ENCODE measurements at places on chromosomes 4 and X.
A peak's percentile ranks its signal among the peaks of the same experiment; 100 is the strongest.

DNA sequence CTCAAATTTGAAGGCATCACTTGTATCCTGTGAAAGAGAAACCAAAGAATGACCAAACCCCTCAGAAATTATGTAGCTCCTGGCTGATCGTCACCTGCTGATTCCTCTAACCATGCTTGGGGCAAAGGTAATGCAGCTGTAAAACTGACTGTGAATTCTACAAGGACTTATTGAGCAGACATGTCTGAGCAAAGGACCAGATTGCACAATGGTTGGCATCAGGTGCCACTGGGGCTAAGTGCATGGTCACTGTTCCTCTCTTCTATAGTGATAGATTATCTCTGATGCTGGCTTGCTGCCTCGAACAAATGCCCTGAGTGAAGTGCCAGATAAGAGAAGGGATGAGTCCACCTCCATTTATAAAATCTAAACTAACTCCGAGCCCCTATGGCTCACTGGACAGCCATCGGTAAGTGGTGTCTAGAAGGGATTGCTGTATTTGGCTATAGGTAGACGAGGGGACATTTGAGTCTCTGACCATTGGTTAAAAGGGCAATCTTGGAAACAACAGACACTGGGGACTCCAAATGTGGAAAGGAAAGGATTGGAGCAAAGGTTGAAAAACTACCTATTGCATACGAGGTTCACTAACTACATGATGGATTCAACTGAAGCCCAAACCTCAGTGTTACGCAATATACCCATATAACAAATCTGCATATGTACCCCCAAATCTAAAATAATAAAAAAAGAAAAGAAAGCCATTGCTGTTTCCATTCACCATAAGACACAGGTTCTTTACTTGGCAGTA, 110.7 kb upstream of the IGSF1 start:
- no peak for DNase-seq

DNA sequence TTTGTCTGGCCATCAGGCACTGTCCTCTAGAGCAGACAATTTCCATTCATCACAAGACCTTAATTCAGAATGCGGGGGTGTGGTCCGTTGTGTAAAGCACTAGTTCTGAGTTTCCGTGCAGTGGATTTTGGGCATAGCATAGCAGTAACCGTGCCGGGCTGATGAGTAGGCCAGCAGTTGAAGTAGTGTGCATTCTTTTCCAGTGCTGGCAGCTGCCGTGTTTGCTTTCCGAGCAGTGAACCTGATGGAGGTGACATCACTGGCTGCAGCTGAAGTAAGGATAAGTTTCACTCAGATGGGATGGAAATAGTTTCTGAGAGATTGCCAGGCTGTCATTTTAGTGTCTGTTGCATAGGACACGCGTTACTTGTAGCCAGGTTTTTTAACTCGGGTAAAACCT, 107.0 kb upstream of the STIM2 start:
- DNase-seq: peak; percentile 64

DNA sequence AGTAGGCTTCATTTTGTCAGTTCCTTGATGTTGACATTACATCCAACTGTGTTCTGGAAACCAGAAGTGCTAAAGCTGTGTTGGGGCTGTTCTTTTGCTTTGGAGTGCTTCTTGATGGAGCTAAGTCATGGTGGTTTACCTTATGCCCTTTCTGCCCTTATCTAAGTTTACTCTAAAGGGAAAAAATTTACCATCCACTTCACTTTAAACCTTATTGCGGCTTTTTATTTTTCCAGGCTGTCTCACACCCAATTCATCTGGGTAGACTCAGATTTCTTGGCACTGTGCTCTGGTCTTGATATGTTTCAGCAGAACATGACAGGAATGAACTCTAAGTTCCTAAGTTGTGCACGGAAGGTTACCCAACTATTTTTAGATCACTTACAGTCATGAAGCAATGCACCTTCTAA, 104.7 kb upstream of the TTC29 start:
- peak; percentile 82 for DNase-seq

- no peak for DNase-seq
These were observed 94.3 kb downstream of the FAM193A start for GRCh38 chr4:2630556-2631273.

DNA sequence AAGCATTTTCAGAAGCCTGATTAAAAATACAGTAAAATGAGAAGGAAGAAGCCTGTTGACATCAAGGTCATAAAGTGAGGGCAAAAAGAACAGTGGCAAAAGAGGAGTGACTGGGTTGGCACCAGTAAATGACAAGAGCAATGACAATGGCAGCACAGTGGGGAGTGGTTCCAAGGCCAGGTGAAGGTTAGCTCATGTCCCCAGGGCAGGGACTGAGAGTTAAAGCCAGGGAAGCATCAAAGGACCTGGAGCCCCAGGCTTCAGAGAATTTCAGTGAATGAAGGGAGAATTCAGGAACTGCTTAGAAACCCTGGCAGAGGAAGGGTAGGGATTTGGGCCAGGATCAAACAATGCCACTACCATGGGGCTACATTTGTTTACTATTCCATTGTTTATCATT, 8.8 kb upstream of the PIGA start:
- no peak for DNase-seq

GRCh38 chr4:150123796-150124677, 45.8 kb downstream of the DCLK2 start:
- no peak for DNase-seq

DNA sequence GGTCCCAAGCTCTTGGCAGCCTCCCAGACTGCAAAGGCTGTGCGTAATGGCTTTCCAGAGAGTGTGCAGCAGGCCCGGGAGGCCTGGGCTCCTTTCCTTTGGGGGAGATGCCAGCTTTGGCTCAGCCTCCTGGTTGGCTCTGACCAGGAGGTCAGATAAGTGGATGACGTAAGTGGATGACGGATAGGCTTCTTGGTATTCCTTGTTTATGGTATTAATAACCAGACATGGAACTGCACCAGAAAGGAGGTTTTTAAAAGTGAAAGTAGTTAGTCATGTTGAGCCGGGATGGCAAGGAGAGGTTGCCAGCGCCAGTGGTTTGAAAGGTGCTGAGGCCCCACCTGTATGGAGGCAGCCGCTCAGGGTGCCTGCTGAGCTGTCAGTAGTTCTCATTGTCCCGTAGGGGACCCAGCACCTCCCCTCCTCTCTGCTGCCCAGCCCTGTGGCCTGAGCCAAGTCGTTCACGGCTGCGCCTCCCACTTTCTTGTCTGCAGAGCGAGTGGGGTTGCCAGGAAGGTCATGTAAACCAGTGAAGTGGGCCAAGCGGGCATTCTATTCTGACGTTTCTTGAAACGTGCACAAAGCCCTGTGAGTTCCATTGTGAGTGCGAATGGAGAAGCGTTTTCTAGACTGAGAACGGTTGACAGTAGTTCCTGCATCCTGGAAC, 28.7 kb upstream of the STOX2 start:
- DNase-seq: peak; percentile 31

DNA sequence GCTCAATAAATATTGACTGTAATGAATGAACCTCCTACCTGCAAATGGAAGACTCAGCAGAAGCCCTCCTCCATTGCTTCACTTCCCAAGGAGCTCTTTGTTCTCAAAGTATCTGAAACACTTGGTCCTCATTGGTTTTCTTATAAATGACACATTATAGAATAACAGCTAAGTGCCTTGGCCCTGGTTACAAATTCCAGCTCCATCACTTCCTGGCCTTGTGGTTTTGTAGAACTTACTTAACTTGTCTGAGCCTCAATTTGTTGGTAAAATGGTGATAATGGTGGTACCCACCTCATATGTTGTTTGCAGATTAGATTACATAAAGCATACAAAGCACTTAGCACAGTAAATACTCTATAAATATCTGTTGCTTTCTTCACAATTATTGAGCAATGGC, 25.2 kb upstream of the SMIM20 start:
- peak; percentile 24 for DNase-seq

DNA sequence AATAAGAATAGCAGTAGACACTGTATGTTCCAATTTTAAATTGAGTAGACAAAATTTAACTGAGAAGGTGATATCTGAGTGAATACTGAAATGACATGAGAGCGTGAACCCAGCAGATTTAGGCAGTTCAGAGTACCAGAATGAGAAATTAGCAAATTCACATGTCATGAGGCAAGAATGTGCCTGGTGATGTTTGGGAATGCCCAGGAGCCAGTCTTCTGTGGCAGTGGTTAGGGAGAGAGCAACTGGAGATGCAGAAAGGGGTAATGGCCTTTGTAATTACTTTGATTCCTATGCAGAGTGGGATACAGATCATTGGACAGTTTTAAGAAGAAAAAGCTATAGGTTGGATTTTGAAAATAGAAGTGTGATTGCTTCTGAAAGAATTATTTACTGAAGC, 621.9 kb downstream of the TECRL start:
- no peak for DNase-seq

DNA sequence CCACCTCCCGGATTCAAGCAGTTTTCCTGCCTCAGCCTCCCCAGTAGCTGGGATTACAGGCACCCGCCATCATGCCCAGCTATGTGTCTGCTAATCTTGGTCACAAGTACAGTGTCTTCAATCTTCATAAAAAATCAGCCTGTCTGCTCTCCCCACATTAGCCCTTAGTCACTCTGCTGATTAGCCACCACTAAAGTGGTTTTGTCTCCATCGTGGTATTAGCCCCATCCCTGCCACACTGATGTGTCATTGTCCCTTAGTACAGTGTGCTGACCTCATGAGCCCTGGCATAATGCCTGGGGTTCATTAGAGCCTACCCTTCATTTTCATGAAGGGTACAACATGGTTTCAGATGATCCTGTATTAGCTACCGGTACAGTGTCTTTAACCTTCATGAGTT, 49.9 kb downstream of the ZNF157 start:
- no peak for DNase-seq

GRCh38 chrX:131288738-131289511, at the start of gene IGSF1:
Gene IGSF1, minus strand, starts transcription at chrX:131289306. Its CDS starts 2,632 bp downstream, at chrX:131286674.
- no peak for DNase-seq

- no peak for DNase-seq
These were observed 41.1 kb downstream of the DDIT4L start for GRCh38 chr4:100149190-100149589.

DNA sequence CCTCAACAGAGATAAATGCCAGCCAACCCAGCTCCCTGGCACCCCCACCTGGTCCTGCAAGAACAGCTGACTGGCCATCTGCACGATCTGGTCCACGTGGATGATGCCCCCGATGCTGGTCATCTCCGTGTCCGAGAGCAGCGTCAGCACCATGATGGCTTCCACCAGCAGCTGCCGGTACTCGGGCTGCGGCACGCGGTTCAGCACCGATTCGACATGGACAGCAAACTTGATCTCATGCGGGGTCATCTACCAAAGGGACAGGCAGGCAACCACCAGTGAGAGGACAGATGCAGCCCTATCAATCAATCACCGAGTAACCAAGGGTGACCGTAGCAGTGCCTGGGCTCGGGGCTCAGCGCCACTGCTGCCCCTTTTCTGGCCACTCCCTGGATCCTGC, 89.8 kb downstream of the PHKA2 start:
- DNase-seq: no peak

- DNase-seq: no peak
These were observed 44.2 kb downstream of the CCNI start for GRCh38 chr4:77031544-77031943.

DNA sequence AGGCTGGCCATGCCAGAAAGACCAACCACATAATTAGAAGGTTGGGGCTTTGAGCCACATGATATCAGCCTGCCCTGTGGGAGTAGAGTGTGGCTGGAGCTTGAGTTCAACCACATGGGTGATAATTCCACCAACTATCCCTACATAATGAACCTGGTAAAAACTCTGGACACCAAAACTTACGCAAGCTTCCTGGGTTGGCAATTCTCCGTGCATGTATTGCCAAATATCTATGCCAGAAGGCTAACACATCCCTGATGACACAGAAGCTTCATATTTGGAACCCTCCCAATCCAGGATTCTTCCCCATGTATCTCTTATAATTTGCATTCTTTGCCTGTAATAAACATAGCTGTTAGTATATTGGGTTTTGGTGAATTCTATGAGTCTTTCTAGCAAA, 68.2 kb downstream of the FUNDC1 start:
- DNase-seq: peak; percentile 34

GRCh38 chrX:19361701-19362100, 18.0 kb downstream of the PDHA1 start:
- no peak for DNase-seq

- DNase-seq: no peak
These were observed 394.7 kb downstream of the IL1RAPL1 start for GRCh38 chrX:28981952-28982351.

DNA sequence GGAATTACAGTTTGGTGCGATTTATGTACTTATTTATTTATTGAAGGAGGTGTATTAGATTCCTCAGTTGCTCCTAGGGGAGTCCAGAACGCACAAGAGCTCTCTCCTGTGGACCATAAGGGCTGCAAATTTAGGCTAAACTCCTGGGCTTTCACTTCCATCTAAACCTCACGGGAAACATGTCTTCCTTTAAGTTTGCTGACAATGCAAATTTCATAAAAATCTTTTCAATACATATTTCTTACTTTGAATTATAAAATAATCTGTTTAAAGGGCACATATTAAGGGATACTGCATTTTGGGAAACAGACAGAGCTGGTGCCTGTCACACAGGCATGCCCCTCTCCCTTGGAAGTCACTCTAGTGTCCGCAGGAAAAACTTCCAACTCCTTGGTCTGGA, 438.0 kb upstream of the CPEB2 start:
- DNase-seq: no peak

DNA sequence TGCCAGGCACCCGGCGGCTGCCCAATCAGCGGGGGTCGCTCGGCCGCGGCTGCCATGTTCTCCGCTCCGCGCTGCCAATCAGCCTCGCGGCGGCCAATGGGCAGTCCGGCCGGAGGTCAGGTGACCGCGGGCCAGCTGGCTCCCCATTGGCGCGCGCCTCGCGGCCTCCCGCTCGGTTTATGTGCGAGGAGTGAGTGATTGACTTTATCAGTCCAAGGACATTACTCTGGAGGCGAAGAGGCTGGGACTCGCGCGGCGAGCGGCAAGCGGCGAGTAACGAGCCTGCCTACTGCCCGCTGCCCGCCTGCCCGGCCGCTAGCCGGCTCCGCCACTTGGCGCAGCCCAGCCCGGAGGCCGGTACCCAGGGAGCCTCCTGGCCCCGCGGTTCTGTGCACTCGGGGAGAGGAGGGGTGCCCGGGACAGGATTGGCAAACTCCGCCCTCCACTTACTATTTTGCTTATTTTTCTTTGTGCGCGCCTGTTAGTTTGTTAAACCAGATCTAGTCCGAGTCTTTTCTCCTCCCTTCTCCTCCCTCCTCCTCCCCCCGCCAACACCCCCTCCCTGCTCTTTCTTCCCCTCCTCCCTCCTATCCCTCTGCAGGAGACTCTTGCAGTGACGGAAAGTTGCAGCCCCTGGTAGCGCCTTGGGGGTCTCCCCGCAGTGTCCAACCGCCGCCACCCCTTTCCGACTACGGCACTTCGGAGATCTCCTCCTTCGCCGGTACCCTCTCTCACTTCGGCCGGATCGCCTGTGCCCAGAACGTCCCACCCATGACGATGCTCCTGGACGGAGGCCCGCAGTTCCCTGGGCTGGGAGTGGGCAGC, at the start of gene ZIC3:
Gene ZIC3 (plus strand): TSS at position 207 of the 825 bp plus-strand sequence. CDS start 565 bp downstream, at position 772.
- DNase-seq: no peak

DNA sequence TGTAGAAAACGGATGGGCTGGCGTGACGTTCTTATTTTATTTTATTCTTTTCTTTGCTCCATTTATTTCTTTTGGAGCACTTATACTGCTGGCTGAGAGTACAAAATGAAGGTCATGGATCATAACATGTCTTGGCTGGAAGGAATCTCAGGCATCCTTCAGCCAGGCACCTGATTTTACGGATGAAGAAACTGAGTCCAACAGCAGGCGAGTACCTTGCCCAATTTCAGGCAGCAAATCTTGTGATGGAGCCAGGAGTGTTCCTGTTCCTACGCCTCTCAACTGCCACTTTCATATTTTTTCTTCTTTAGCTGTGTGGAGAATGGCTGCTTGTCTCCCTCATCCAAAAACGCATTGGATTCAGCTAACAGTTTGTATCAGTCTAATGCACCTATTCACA, 332.1 kb upstream of the IGFBP7 start:
- DNase-seq: no peak

GRCh38 chr4:175905925-175906324, 93.9 kb upstream of the GPM6A start:
- no peak for DNase-seq

Measured in LHCN-M2 (cell line).